AG09309 (cell line): ENCODE measurements at places on chromosomes 3 and 15.

GRCh38 chr3:147655236-147655635, 246.1 kb downstream of the ZIC1 start:
- DNase-seq, result no peak

DNA sequence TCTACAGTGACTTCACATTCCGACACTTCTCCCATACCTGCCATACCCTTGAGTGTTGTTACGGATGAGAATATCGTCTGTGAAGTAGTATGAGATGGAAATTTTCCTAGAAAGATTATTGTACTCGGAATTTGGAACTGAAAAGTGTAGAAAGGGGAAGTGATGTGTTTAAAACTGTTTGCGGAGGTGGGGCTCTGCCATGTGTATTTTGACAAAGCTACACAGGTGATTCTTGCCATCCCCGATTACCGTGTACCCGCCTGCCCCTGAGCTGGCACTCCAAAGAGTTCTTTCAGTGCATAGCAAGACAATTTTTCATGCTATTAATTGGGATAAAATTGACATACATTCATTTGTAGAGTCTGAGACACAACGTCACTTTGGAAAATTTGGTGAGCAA, 81.7 kb downstream of the OPA1 start:
- no peak for DNase-seq

- DNase-seq, result no peak
Measured at GRCh38 chr15:84859144-84859543, 25.3 kb upstream of the SLC28A1 start.

DNA sequence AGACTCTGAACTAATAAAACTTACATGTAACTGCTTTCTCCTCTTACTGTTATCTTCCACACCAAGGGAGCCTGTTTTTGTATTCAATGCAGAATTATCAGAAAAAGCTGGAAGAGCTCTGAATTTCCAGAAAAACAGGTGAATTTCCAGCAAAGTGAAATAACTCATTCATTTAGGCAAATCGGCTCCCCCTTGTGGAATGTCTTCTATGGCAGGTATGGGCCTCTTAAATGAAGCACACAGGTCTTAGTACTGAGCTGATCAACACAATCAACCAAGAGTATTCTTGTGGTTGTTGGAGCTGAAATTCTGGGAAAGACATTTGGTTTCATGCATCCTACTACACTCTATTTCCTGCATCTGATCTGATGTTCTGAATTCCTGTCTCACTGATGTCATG, 31.0 kb upstream of the PTPRG start:
- DNase-seq, result no peak

DNA sequence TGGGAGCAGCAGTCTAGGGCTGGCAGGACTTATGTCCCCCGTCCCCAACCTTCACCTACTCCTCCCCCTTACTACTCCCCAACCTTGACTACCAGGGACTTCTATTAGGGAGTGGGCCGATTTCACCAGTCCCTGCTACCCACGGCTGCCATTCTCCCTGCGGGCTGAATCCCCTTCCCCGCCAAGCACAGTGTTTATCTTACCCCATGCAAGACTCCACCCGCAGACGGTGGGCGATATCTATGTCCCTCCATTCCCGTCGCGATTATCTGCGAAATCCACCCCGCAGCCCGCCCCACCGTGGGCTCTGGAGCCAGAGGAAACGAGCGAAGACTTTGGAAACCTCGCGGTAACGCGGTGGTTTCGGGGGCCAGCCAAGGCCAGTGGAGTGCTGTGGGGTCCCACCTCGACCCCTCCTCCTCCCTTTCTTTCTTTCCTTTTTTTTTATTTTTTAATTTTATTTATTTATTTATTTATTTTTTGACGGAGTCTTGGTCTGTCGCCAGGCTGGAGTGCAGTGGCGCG, 4.7 kb downstream of the ISLR2 start:
- no peak for DNase-seq

DNA sequence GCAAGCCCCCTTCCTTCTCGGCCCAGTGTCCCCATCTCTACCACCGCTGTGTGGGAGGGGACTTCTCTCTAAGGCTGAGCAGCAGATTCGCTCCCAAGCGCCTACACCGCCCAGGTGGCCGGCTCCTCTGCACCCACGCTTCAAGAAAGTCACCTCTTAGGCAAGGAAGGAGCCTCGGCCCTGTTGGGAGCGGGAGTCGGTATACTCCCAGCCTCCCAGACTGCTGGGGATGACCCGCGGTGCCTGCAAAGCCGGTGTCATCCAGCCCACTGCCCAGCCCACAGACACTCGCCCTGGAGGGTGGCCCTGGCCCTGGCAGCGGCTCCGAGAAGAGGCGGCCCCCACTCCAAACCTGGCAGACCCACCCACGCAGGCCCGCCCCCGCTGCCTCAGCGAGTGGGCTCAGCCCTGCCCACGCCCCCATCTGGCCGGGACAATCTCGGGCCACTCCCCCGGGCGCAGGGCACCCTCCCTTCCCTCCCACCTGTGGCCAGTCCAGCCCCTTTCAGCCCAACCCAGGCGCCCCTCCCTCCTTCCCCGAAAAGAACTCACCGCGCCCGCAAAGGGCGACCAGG, 396 bp downstream of the CHRNB4 start:
- DNase-seq, result no peak
